ENCODE measurements at places on chromosomes 16 and 17. TPM values are rescaled to one million over a fixed set of nuclear protein-coding genes. Genes with fewer than 3 reads are reported as not detected.

GAS2L2 gene
- 0.33 TPM for total RNA-seq

TNFRSF13B gene
- total RNA-seq: not detected

FAHD1 gene
- total RNA-seq: 35.6 TPM

MYO15A gene
- total RNA-seq: 1.4 TPM

CEP295NL gene
- 11.7 TPM for total RNA-seq

TEKT1 gene
- 2.3 TPM for total RNA-seq

SLC2A4 gene
- total RNA-seq: 5.4 TPM

C16orf82 gene
- 0.22 TPM for total RNA-seq

SPATA32 gene
- not detected for total RNA-seq

EXOC3L1 gene
- 3.9 TPM for total RNA-seq

DHX8 gene
- 50.5 TPM for total RNA-seq

MYLK3 gene
- total RNA-seq: 4.6 TPM

IRF8 gene
- total RNA-seq: 10.4 TPM

CDH5 gene
- 41.5 TPM for total RNA-seq

TVP23C gene
- 47.6 TPM for total RNA-seq

COX10 gene
- 37.2 TPM for total RNA-seq

ALOX15B gene
- 0.27 TPM for total RNA-seq

GP2 gene
- not detected for total RNA-seq

SULT1A2 gene
- not detected for total RNA-seq

TNRC6C gene
- 41.8 TPM for total RNA-seq

NFATC2IP gene
- total RNA-seq: 35.8 TPM

TBC1D3B gene
- total RNA-seq: 4.7 TPM

CSH2 gene
- total RNA-seq: not detected

PPY gene
- not detected for total RNA-seq

CCL8 gene
- total RNA-seq: 0.33 TPM
